ENCODE measurements at places on chromosomes 13 and 19. TPM values are rescaled to one million over a fixed set of nuclear protein-coding genes. Genes with fewer than 3 reads are reported as not detected.

DNA sequence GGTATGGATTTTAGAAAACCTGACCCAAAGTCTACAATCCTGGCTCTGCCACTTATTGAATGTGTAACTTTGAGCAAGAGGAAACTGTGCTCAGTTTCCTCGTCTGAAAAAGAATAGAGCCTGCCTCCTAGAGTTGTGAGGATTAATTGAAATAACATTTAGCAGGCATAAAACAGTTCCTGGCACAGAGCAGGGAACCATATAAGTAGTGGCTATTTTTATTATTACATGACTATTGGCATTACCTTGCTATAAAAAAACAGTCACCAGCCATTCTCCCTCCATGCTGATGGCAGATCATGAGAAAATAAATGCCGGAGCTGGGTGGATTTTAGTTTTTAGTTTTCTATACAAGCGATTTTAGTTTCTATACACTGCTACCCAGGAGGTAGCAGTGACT lies 5.8 kb downstream of the DOCK9 start:
- peaks cover 34% of the 10 kb centered on the region for H3K4me1 ChIP-seq
- peak overlapping the region; percentile 47 for H3K27ac ChIP-seq
- no peaks in the 10 kb centered on the region for H3K27me3 ChIP-seq
- no peak for DNase-seq

CGB7 gene
- total RNA-seq: not detected

DNA sequence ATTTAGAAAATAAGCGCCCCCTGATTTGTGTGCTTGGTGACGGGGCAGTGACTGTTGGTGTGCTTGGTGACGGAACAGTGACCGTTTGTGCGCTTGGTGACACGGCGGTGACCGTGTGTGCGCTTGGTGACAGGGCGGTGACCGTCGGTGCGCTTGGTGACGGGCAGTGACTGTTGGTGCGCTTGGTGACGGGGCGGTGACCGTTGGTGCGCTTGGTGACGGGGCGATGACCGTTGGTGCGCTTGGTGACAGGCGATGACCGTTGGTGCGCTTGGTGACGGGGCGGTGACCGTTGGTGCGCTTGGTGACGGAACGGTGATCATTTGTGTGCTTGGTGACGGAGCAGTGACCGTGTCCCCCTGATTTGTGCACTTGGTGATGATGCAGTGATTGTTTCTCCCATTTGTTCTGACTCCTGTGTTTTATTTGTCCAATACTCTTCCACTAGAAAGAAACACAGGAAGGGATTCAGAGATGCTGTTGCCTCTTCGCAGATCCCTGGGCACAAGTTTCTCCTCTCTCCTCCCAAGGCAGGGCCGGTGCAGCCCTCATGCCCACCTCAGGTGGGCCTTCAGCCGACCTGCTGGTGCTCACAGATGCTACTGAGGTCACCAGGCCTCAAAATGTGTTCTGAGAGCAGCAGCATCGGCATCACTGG lies 128.3 kb downstream of the ATP11A start:
- no peak for DNase-seq
- H3K4me1 ChIP-seq: no peaks in the 10 kb centered on the region
- H3K27ac ChIP-seq: no peak overlapping the region
- no peak overlapping the region for H3K4me3 ChIP-seq
- no peaks in the 10 kb centered on the region for H3K36me3 ChIP-seq

DNA sequence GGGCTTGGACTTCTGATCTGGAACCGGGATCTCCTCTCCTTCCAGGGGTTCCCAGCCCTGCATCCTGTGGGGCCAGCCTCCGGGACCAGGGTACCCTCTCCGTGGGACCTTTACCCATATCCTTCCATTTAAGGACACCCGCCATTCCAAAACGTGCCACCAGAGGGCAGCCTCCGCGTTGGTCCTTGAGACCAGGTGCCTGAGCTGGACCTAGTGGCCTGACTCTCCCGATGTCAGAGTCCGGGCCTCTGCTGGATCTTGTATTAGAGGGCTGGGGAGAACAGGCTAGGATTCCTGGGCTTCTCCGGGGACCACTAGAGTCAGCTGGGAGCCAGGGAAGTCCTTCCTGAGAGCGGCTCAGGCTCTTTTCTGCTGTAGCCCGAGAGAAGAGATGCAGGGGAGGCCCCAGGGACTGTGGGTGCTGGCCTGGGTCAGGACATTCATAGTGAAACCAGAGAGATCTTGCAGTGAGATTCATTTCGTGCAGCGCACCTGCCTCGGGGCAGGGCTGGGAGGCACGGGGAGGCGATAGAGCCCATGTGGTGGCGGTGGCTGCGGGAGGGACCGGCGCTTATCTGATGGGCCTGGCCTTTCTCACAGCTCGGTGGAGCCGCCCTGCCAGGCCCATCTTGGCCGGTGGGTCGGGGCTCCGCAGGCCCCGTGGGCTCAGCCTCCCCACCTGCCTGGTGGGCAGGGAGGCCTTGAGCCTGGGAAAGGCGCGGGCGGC lies 9.8 kb upstream of the SLC7A10 start:
- DNase-seq: peak; percentile 67
- H3K4me1 ChIP-seq: no peaks in the 10 kb centered on the region
- H3K36me3 ChIP-seq: no peaks in the 10 kb centered on the region
- H3K27me3 ChIP-seq: no peaks in the 10 kb centered on the region
- H3K4me3 ChIP-seq: no peak overlapping the region

- H3K4me1 ChIP-seq: peaks cover 25% of the 10 kb centered on the region
- H3K27me3 ChIP-seq: no peaks in the 10 kb centered on the region
- no peak for DNase-seq
- H3K36me3 ChIP-seq: no peaks in the 10 kb centered on the region
Observed at GRCh38 chr13:46181840-46182490, at the start of gene LCP1. TSS of gene LCP1 (minus strand) at chr13:46182177. CDS start at chr13:46159662, 22,515 bp downstream.
